ENCODE measurements at places on chromosomes 7 and 10. TPM values are rescaled to one million over a fixed set of nuclear protein-coding genes. Genes with fewer than 3 reads are reported as not detected.

Gene SLC26A3
- not detected for polyA plus RNA-seq

DNA sequence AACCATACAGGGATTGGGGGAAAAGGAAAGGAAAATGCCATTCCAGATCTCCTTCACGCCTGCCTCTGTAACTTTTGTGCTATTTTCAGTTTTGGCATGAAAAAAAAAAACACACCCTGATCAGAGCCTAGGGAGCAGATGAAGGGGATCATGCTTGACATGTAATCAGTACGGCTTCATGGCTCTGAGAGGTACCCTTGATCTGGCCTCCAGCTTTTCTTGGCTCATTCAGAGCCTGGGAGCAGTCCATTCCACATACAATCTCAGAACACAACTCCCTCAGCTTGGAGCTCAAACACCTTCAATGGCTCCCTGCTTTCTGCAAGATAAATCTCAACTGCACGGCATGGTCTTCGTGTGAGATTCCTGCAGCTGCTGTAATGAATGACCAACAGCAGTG is 422.8 kb upstream of the ZMIZ1 start:
- DNase-seq = no peak

- DNase-seq = peak; percentile 93
Observed at GRCh38 chr7:151687523-151688235, 168.0 kb upstream of the RHEB start.

Gene GAD2
- polyA plus RNA-seq = not detected

DNA sequence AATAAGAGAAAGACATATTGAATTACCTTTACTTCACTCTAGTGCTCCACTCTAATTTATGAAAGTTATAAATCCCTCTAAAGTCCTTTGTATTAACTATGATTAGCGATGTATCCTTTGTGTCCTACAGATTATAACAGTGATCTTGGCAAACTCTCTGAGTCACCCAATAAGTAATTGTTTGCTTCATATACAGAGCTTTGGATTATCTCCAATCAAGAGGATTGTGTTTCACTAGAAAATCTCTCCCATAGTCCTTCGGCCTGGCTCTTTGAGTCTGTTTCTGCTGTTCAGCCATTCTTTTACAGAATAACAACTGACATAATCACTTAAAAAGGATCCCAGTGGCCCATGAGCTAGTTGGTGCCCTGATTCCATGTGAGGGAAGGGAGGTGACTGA is 9.5 kb downstream of the LMOD2 start:
- no peak for DNase-seq

Gene TAS2R41
- polyA plus RNA-seq = not detected

- no peak for DNase-seq
Observed at GRCh38 chr7:110841840-110842545, 248.9 kb upstream of the LRRN3 start.

GRCh38 chr7:55733241-55734140 is 129.1 kb downstream of the SEPTIN14 start:
- peak; percentile 48 for DNase-seq

GRCh38 chr10:51806079-51806835 is 106.9 kb upstream of the CSTF2T start:
- no peak for DNase-seq

DNA sequence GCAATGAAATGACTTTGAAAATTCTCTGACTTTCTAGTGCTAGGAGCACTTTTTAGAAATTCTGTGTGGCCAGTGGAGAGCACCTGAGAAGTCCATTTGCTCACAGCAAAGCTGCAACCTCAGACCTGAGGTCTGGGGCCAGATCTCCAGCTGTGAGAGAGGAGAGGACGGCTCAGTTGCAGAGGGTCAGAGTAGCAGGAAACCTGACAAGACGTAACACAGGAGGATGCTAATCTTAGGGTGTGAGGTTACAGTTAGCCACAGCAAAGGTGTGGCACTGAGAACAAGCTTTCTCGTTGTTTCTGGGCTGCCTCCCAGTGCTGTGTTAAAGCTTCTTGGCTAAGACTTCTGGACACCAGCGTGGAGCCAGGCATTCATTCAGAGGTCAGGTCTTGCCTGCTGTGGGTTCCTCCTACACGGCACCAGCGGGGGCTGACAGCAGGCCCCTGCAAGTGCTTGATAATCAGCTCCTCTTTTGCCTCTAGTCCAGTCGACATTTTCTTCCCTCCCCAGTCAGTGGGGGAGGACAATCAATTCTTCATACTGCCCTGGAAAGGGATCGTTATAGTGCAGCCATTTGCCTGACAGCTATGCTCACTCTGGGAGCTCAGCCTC is 435.4 kb upstream of the DPP6 start:
- DNase-seq = no peak

GRCh38 chr10:73857446-73857845 is 16.9 kb downstream of the CAMK2G start:
- no peak for DNase-seq

DNA sequence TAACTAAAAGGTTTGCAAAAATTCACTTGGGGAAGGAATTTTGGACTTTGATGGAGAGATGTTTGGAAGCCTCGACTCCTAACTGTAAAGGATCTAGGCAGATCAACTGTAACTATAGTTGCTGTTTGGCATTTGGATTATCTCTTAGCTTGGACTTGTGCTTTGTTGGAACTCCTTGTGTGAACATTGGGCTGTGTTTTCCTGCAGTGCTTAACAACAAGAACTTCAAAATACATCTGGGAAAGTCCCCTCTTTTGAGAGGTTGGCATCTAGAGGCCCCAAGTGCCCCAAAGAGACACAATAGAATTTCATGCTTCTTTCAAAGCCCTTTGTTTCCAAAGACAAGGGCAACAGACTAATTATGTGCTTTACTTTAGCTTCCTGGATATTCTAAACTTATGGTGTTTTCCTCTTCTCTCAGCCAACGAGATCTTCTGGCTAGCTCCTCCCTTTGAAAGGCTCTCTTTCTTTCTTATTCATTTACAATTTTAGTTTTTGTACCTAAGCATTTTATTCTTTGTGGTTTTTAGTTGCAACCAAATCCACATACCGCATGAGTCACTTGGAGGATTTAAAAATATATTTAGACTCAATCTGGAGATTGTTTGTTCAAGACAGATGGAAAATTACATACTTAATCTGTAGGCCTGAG is 11.6 kb downstream of the ABCA13 start:
- DNase-seq = peak; percentile 43

- no peak for DNase-seq
Observed at GRCh38 chr7:31778296-31778695, 91.3 kb downstream of the PPP1R17 start.

- peak; percentile 100 for DNase-seq
Observed at GRCh38 chr10:118501637-118502440, 93.6 kb downstream of the PRLHR start.

- no peak for DNase-seq
Observed at GRCh38 chr7:68203251-68203650, 1206.6 kb downstream of the TYW1 start.

Gene SPDYE9
- not detected for polyA plus RNA-seq

DNA sequence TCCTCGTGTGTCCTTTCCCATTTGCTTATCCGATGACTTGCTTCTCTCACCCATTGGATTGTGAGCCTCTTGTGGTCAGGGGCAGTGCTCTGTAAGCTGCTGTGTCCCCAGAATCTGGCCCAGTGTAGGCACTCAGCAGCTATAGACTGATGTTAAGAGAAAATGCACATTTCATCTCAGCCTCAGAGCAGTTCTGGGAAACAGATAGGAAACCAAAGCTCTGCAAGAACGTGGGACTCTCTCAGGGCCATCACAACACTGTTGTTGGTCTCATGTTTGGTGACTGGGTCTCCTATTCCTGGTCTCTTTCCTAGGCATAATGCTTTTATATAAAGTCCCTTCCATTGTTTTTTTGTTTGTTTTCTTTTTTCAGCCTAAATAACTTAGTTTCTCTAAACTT is 141.2 kb downstream of the ST7 start:
- DNase-seq = no peak

DNA sequence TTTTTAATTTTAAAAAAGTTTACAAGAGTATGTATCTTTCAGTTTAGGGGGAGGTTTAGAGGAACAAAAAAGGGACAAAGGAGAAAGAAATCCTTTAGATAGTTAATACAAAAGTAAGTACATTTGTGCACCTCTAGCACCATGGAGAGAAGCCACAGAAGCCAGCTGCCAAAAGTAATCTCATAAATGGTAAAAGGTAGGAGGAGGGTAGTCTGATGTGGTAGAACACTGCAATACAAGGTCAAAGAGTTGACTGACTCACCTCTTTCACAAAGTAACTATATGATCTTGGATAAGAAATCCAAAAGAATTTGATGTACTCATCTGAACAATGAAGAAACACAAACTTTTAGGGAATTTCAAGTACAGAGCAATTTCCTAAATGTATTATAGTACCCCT is 68.1 kb downstream of the CNOT4 start:
- DNase-seq = peak; percentile 35

Gene ZNF365
- 3.6 TPM for polyA plus RNA-seq

DNA sequence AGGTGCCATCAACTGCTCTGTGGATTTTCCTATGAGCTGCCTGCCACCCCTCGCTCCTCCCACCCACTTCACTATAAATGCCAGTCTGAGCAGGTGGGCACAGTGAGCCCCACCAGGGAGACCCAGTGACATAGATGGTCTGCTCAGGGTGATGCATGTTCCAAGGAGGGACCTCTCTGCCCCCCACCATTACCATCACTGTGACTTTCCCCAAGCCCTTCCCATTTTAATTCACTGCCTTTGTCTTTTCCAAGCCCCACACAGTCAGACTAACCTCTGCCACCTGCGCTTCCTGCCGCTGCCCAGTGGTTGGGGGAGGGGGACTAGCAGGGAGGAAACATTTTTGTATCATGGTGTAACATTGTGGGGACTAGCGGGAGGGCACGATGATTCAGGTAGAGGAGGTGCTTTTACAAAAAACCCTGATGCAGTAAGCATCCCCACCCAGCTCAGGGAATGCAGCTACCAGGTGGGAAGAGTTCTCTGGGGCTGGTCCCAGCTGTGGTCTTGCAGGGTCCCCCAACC is 24.6 kb downstream of the PRSS2 start:
- DNase-seq = peak; percentile 78

- no peak for DNase-seq
Observed at GRCh38 chr7:106367018-106367420, 82.2 kb upstream of the NAMPT start.

DNA sequence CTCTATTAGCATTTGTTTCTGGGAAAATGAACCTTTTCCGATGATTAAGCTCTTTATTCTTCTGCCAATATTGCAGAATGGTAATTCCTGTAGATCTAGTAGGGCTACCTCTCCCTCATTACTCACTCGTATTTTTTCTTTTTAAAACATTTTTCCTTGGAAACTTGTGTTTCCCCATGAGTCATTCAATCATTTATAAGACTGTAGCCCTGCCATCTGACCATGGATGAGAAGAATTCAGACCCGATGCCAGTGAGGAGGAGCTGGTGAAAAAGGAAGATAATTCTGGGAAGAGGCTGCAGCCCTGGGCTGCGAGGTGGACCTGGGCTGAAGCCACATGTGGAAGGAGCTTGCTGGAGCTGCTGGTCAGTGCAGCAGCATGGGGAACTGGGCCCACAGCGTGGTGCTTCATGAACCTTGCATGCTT is 242.8 kb downstream of the KLF6 start:
- peak; percentile 87 for DNase-seq

Gene AOC1
- polyA plus RNA-seq = not detected

Data from foreskin keratinocyte (primary cell).